ENCODE measurements at places on chromosomes 11 and 22.

DNA sequence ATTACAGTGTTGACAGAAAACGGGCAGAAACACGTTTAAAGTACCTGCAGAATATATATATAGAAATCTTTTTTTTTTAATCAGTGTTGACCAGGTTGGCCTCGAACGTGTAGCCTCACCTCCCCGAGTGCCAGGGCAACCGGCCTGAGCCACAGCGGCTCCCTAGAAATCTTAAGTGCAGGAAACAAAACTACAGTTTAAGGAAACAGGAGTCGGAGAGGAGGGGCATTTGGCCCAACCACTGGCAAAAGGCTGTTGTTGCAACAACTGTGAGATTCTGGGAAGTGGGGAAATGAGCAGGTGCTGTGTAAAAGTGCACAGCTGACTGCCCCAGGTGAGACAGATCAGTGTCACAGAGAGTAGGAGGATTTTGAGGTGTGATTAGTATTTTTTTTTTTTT lies 3.7 kb downstream of the YWHAH start:
- no peak for DNase-seq

DNA sequence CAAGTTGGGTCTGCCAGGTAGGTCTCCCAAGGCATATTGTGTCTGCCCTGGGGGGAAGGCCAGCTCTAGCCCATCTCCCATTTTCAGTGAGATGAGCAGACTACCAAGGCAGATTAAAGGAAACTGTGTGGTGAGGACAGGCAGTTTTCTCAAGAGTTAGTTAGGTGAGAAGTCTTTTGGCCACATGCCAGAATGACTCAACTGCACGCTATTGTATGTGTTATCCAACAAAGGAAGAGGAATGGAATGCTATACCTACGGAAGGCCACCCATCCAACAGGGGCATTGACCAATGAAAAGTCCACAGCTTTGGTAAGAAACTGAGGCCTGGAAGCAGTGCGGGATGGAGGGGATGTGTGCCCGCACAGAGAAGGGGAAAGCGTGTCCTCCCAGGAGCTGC lies 941.7 kb downstream of the NTM start:
- DNase-seq = no peak

- no peak for DNase-seq
Measured at GRCh38 chr22:27995801-27996528, 76.9 kb upstream of the PITPNB start.

DNA sequence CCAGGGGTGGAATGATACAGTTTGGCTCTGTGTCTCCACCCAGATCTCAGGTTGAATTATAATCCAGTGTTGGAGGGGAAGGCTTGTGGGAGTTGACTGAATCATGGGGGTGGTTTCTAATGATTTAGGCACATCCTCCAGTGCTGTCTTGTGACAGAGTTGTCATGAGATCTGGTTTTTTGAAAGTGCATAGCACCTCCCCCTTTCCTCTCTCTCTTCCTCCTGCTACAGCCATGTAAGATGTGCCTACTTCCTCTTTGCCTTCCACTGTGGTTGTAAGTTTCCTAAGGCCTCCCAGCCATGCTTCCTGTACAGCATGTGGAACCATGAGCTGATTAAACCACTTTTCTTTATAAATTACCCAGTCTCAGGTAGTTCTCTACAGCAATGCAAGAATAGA lies 45.1 kb downstream of the THAP12 start:
- no peak for DNase-seq

GRCh38 chr11:43687120-43687791 lies 6.7 kb downstream of the HSD17B12 start:
- DNase-seq = no peak

DNA sequence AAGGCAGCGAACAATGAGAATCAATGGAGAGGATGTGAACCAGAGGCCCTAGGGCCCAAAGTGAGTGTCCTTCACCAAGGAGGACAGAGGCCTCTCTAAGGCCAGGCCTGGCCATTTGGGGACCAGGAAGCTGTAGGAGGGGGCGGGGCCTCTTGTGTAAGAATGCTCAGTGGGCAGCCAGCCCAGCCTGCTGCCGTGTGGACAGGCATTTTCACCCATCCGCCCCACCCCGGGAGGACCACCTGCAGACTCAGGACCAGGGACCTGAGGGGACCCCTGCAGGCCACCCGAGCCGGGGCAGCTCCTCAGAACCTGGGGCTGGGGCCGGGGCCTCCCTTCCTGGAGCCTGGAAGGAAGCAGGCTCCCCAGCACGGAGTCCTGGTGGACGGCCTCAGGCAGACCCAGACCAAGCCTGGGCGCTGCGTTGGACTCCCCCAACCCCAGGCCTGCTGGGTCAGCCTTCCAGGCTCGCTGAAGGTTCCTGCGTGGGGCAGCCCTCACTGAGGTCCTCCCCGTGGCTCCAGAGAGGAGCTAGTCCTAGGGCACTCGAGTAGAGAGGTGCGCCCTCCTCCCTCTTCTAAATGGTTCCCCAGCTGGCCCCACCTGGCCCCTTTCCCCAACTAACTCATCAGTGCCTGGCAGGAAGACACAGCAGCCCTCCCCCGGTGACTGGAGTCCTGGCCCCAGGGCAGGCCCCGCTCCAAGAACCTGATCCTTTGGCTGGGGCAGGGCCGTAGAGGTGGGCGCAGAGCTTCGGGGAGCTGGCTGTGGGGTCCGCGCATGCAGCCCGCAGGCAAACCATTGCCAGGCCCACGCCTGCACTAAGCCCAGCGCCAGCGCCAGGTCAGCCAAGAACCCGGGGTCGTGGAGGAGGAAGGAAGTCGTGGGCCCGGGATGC lies 1.5 kb upstream of the TRABD start:
- DNase-seq = no peak

GRCh38 chr11:73453562-73453961 lies 77.4 kb downstream of the RELT start:
- no peak for DNase-seq

DNA sequence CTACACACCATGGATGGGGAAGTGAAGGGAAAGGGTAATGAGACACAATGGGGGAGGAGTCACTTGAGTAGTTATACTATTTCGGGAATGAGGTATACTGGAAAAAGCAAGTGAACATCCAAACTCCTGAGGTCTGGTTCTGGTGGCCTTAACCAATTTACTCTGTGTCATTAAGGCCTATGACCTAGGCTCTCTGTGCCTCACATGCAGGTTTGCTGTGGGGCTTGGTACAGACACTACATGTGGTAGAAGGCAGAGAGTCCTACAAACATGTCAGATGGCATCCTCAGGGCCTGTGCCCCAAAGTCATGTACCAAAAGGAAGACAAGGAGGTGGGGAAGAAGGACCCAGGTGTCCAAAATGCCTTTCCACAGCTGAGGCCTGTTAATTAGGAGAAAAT lies 98.9 kb downstream of the TRIM29 start:
- no peak for DNase-seq

- no peak for DNase-seq
Measured at GRCh38 chr11:69925366-69926196, 106.4 kb upstream of the FGF3 start.

GRCh38 chr11:118010738-118011461 lies 24.7 kb downstream of the IL10RA start:
- no peak for DNase-seq

GRCh38 chr11:67317888-67318555 lies 14.7 kb downstream of the SSH3 start:
- no peak for DNase-seq

GRCh38 chr11:104905271-104905670 lies 7.0 kb upstream of the CASP12 start:
- no peak for DNase-seq

DNA sequence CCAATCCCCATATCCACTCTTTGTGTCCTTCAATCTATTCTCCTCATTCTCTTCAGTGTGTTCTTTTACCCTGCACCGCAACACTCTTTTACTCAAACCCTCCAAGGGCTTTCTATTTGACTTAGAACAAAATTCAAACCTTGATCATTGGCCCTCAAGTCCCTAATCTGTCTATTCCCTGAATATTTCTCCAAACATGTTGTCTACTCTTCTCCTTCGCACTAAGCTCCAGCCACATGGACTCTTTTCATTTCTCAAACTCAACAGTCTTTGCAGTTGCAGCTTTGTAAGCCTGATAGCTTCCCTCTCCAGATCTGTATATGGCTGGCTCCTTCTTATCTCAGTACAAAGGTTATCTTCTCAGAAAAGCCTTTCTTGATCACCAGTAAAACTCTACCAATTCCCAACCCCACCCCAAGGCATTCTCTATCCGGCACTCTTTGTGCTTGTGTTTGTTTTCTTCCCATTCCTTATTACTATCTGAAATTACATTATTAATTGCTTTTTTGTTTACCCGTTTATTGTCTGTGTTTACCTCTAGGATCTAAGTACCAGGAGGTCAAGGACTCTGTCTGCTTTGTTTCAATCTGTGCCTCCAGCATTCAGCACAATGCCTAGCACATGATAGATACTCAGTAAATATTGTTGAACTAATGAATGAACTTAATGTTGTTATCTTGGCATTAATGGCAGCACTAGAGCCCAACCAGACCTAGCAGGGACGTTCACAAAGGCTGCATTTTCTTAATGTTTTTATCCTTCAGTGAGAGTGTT lies 147.4 kb downstream of the BBOX1 start:
- no peak for DNase-seq
